ENCODE measurements at places on chromosomes 12 and 14.

DNA sequence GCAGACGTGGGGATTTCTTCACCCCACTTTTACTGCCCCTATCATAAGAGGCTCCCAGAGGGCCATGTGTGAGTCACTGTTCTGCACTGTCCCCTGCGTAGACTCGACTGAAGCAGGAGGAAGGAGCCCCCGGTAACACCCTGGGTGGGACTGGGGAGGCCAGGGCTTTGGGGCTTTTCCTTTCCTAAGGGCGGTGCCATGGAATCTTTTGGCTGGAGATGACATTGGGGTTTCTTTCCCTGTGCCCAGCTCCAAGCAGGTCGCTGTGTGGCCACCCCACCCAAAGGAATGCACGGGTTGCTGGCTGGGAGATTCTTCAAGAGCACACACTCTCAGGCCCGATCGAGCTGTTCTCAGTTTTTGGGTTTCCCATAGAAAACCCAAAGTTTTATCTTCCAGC is 62.3 kb upstream of the RIN3 start:
- DNase-seq: no peak

GRCh38 chr14:101900253-101900652 is 64.1 kb upstream of the DYNC1H1 start:
- no peak for DNase-seq

GRCh38 chr12:94228488-94228907 is 80.1 kb downstream of the PLXNC1 start:
- no peak for DNase-seq

GRCh38 chr12:77510985-77511384 is 319.7 kb upstream of the NAV3 start:
- DNase-seq: no peak

GRCh38 chr12:46664761-46665287 is 161.0 kb downstream of the SLC38A4 start:
- DNase-seq: no peak

- DNase-seq: no peak
Measured at GRCh38 chr14:31787377-31787776, 226.2 kb downstream of the NUBPL start.

DNA sequence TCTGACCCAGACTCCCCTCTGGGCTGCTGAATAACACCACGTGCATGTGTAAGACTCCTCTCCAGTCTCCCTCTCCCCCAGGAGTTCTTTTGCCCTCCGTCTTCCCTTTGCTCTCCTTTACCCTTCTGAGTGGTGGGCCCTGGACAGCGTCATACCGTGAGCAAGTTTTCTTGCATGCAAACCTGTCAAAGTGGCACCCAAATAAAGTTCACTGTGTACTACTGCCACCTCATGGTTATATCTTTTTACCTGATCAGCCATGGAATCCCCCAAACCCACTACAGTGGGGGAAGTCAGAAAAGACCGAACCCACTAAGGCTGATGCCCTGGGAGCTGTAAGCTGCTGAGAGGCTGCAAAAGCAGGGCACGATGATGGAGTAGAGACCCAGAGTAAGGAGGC is 131.1 kb upstream of the VRK1 start:
- DNase-seq: no peak

- DNase-seq: no peak
Measured at GRCh38 chr14:105456736-105457617, 17.6 kb upstream of the CRIP2 start.

DNA sequence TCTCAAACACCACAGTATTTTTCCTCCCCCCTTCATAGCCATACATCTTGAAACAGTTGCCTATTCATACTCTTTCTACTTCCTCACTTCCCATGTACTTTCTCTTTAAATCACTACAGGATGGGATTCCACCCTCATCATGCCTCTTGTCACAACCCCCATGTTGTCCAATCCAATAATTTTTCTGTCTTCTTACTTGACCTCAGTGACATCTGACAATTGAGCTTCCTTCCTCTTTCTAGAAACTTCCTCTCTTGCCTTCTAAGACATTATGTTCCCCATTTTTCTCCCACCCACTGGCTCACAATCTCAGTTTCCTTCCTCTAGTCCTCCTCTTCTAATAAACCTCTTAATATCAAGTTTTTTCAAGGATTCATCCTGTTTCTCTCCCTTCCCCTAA is 5.3 kb downstream of the C2CD5 start:
- DNase-seq: no peak

DNA sequence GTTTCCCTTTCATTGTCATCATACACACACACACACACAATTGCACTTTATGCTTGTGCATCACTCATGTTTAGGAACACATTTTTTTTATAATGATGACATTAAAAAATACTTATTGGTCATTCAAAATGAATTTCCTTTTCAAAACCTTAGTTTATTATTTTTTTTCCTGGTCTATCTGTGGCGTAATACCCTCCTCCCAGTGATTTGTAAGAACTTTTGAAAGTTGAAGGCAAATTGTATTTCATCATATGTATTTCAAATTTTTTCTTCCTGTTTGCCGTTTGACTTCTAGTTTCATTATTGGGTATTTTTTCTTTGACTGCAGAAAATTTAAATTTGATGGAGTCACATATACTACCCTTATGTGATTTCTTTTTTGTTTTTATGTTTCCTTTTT is 2.5 kb upstream of the LRRK2 start:
- DNase-seq: no peak

DNA sequence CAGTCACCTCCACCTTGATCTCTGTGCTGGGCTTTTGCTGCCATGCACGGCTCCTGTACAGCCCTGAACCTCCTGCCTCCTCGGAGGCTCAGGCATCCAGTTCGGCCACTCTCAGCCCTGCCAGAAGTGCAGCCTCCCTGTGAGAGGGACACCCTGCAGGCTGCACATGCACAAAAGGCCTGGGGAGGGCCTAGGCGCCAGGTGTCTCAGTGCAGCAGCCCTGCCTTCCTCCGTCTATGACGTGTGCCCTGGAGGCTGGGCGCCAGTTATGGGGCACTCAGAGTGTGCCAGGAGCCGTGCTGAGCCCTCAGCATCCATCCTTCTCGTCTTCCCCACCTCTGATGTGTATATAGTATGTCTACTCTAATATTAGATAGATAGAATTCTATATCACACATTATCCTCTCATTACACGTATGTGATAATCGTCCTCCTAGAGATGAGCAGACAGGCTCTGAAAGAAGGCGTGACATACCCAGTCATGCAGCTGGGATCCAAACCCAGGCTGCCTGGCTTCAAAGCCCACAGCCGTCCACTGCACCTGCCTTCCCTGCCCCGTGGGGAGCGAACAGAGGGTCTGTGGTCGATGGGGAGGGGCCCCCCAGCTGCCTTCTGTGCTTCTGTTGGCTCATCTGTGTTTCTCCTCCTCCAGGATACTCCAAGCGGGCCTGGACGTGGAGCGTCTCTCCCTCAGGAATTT is 101.1 kb downstream of the B4GALNT3 start:
- no peak for DNase-seq

GRCh38 chr12:19064713-19065112 is 64.8 kb upstream of the PLEKHA5 start:
- no peak for DNase-seq

All from cortex of kidney (tissue), 1 donor.